ENCODE measurements at places on chromosomes 11 and 22.

DNA sequence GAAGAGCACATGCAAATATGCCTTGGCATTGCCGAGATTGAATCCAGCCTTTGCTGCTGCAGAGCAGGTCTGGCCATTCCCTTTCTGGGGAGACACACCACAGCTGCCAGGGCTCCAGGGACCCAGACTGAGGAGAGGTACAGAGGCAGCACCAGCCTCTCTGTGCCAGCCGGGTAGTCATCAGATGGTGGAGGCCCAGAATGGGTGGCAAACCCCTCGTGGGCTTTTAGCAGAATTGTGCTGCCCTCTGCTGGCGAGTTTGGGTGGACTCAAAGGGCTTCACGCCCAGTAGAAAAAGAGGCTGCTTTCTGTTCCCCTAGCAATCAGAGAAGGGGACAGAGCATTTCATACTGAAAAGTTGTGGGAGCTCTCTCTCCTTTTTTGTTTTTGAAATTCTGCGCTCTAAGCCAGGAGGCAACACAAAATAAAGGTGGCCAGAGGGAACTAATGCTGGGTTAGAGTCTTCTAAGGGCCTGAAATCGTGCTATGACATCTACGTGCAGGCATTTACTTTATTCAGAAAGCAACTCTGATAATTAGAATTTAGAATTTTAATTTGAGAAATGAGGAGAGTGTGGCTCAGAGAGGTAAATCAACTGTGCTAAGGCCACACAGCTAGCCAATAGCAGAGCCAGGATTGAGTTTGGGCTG is 158.8 kb upstream of the NAV2 start:
- DNase-seq = peak; percentile 64

DNA sequence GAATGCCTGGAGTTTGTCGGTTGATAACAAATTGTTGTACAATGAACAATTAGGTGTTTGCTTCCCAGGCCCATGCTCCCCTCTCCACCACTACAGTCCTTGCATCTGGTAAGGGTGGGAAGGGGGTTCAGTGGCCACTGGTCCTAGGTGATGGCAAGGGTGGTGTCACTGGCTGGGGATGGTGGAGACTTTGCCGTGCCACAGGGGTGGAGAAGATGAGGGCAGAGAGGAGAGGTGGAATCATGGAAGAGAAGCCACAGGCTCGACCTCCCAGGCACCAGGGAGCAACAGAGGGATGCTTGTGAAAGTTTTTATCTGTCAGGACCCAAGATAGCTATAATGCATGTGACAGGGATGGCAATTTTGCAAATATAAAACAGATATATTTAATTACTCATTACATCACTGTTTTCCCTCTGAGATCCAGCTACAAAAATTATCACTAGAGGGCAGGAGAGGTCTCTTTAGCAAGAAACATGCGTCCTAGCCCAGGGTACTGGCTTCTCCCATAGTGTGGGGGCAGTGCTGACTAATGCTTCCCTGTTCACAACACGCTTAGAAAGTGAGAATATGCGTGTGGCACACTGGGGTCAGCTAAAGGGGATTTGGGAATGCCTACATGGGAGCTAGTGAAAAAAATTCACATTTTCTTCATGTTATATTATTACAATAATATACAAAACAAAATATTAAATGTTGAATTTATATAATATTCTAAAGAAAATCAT is 49.0 kb upstream of the AMPD3 start:
- peak; percentile 90 for DNase-seq

DNA sequence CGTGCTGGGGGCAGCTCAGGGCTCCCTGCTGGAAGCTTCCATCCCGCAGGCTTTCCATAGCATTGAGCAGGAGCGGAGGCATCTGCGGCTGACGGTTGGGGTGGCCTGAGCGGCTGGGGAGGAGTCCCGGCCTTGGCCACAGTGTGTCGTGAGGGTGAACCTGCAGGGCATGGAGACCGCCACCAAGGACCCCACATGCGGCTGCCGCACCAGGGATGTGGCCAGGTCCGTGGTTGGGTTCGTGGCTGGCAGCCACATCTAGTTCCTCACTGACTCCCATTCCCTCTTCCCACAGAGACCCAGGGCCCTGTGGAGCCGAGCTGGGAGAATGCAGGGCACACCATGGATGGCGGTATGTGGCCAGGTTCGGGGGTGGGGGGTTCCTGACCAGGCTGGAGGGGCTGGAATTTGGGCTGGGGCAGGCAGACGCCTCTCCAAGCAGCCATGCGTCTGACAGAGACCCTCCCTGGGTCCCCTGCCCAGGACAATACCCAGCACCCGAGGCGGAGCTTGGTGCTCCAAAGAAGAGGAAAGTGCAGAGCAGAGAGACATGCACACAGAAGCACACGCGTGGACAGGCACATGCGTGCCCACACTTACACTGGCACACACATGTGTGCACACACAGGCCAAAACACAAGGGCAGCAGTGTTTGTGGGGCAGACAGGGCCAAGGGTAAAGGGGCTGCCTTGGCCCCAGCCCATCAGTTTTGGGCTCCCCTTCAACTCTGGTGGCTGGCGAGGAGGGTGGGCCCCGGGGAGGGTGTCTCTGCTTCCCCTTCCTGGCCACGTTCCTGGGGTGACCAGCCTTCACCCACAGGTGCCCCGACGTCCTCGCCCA is 2.7 kb downstream of the MUC5B start:
- no peak for DNase-seq

GRCh38 chr11:100903284-100903683 is 216.2 kb downstream of the ARHGAP42 start:
- DNase-seq = no peak

DNA sequence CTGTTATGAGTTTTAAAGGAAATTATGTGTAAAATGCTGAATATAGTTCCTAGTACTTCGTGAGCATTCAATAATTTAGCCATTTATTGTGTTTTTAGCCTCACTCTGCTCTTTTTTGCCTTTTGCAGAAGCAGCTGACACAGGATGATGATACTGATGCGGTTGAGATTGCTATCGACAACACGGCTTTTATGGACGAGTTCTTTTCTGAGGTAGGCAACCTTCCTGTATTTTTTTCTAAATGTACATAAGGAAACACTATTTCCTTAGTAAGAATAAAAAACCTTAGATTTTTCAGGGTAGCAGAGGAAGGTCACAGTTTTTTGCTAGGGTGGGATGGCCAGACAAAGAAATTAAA is 17.9 kb downstream of the STX3 start:
- no peak for DNase-seq

- DNase-seq = no peak
Observed at GRCh38 chr11:12408156-12408770, 30.9 kb downstream of the PARVA start.

DNA sequence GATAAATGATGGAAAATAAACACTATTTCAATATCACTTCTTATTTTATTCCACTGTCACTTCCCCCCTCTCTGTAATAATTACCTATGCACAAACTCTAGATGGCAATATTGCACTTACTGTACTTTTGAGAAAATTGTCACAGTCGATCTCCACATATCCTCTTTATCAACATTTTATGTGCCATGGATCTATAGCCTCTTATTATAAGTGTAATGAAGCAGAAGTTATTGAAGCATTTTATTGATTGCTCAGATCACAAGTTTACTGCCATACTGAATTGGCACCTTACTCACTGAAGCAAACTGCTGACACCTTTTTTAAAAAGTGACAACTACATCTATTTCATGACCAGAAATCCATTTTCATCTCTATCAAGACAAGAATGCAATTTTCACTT is 133.4 kb downstream of the DCDC1 start:
- peak; percentile 4 for DNase-seq

- peak; percentile 84 for DNase-seq
Observed at GRCh38 chr11:28146123-28146751, 38.0 kb downstream of the METTL15 start.

- DNase-seq = no peak
Observed at GRCh38 chr11:60984149-60984548, 12.7 kb downstream of the CD6 start.

DNA sequence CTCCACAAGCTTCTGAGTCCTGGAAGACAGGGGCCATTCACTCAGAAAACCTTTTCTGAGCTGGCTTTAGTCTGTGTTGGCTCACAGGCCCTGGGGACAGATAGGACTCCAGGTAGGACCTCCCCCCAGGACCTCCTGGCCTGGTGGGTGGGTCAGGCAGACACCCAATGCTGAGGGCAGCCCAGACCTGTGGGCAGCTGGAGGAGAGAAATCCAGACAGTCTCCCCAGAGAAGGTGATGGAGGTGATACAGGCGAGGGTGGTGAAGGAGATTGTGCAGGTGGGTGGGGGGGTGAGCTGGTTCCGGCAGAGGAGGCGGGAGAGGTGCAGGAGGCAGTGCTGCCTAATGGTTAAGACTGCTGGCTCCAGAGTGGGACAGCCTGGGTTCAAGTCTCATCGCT is 15.6 kb downstream of the LRRC32 start:
- DNase-seq = no peak

DNA sequence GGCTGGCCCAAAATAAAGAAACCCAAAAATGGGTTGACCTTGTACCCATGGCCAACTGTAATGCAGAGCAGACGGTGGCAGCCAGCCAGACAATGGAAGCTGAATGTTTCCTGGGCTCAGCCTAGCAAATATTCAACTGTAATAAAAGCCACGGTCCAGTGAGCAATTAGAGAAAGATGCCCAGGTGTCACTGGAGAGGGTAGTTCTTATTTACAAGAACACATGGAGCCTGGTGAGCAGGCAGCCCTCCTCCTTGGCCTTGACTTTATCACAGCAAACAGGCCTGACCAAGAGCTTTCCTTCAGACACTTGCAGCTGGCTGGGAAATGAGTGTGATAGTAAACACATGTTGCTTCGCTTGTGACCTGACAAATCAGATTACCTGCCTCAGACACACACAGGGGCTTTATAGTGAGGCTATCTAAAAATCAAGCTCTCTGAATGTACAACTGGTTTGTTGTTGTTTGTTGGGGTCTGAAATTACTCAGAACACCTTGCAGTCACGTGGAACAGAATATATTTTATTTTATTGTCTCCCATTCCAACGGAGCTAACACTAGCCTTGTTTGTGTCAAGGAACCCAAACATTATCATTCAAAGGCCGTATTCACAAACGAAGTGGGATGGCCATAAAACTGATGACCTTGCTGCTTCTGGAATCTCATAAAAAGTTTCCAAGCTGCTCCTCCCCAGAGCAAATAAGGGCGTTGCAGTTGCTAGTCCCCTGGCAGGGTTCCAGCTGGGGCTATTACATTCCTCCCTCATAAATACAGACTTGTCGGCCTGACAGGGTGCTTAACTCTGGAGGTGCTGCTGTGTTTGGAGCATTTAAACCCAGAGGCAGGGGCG is 161.1 kb downstream of the BBOX1 start:
- no peak for DNase-seq

GRCh38 chr11:1532014-1532586 is 40.0 kb downstream of the DUSP8 start:
- no peak for DNase-seq

DNA sequence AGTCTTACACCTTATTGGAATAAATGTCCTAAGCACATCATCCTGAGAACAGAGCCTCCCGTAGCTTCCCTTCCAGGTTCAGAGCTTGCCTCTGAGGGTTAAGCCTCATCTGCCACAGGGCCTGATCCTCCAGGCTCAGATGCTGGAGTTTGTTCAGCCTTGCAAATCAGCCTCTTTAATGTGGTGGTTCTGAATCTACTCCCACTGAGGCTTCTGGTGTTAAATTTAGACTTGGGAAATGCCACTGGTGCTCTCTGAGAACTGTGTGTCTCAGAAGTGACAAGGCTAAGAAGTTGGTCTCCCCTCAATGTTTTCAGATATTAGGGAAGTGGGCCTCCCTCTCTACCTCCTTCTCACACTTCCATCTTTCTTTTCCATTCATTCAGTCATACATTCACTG is 68.7 kb downstream of the CCDC81 start:
- no peak for DNase-seq

DNA sequence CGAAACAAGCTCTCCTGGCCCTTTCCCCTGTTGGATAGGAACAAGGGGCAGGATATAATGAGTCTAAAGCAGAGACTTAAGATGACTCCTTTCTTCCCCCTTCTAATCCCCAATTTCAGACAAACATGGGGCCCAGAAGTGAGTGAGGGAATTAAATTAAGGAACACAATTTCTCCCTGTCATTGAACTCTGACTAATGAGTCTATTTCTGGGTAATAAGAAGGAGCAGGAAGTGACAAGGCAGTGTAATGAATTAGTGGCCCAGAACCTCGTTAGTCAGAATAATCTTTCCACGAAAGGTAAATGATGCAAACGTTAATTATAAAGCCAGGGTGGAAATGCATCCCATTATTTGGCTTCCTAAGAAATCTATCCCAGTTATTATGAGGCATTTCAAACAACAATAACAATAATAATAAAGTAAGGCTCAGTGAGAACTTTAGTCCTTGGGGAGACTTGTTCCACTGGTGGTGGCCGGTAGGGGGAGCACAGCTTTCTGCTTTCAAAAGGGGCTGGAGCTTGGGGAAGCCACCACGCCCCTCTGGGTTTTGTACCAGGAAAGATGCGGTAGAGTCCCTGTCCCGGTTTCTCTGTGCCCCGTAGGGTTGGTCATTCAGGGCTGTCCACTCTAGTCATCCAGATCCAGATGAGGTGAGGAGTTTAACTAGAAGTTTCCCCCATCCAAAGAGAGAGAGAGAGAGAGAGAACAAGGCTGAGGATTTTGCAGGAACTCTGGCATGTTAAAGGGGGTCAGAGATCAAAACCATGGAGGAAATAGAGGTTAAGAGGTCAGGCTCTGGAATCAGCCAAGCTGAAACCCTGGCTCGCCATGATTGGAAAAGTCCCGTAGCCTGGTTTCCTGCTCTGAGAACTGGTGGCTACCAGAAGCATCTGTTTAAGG is 298.3 kb downstream of the NTM start:
- DNase-seq = peak; percentile 44

- no peak for DNase-seq
Observed at GRCh38 chr22:42184852-42185251, 54.2 kb upstream of the CYP2D6 start.

- DNase-seq = no peak
Observed at GRCh38 chr11:2683806-2684205, 16.0 kb downstream of the KCNQ1OT1 start.

GRCh38 chr11:130774703-130775102 is 141.6 kb downstream of the SNX19 start:
- DNase-seq = no peak

DNA sequence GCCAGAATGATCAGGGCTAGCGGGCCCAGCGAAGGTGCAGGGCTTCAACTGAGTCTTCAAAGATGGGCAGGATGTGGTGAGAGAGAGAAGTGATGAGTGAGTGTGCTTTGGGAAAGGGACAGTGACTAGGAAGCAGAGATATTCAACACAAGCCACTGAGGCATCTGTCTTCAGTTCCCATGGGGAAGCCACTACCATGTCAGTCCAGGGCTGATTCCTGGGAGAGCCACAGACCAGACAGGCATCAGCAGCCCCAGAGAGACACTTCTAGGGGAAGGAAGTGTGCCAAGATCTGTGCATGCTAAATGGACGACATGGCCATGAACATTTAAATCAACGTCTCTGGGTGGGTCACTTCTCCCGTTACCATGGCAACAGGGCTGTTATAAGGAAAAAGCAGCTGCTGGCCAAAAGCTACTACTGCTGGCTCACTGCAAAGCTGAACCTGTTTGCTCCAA is 28.5 kb downstream of the P4HA3 start:
- no peak for DNase-seq

Measured in kidney capillary endothelial cell (primary cell).